Activated T-cell treated with anti-CD3 and anti-CD28 coated beads, Interleukin-2, amount 50 U/mL, for 1 hour (primary cell): ENCODE measurements at places on chromosomes 6 and 20.

DNA sequence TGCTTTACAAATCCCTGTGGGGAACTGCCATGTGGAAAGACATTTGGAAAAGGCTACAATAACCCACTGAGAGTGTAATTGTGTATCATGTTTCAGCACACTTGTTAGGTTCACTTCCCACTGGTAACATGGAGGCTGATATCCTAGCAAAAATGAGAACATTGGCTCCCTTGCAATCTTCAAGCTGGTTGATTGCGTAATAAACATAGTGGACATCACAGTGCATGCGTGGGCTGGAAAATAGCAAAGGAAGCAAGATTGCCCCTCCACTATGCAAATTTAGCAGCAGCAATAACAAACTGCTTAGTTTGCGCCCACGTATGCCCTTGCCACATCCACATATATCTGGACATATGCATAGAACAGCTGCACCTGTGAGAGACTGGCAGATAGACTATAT lies 410.2 kb downstream of the MEI4 start:
- no peak for DNase-seq

- DNase-seq = no peak
Observed at GRCh38 chr20:59221707-59222252, 58.2 kb downstream of the ZNF831 start.

DNA sequence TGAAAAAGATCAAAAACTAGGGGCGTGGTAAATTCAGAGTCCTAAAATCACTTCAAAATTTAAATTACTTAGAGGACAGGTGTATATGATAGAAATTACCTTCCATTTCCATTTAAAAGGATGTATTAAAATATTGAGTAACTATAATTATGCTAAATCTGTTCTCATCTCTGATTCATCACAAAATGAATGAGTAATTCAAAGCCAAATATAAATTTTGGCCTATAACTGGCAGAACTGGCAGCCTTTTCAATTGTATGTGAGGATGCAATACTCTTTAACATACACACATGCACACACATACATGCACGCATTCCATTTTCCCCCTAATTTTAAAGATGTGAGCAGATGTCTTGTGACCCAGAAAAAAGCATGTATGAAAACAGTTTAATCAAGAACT lies 194.6 kb downstream of the EPM2A start:
- no peak for DNase-seq

- DNase-seq = no peak
Observed at GRCh38 chr6:122839906-122840305, 50.8 kb downstream of the SMPDL3A start.

GRCh38 chr20:11182720-11183119 lies 508.9 kb upstream of the JAG1 start:
- no peak for DNase-seq

- DNase-seq = no peak
Observed at GRCh38 chr6:160891690-160892089, 99.9 kb upstream of the MAP3K4 start.
